ENCODE measurements at places on chromosomes 5 and 9.

DNA sequence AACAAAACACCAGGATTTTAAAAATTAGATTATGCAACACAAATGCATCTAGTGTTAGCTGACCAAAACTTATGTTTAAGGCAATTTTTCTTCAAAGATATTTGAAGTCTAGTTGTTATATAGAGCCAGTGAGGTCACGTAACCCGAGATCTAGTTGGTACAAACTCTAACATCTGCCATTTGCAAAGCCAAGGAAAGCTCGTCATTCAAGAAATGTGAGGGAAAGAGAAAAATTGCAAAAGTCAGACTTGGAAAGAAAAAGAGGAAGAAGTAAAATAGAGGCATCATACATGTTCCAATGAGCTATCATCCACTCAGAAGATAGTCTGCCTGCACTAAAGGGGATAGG, 293.4 kb upstream of the PUM3 start:
- DNase-seq, result no peak

- peak; percentile 73 for DNase-seq
Measured at GRCh38 chr9:84315278-84315877, 25.2 kb downstream of the SLC28A3 start.

DNA sequence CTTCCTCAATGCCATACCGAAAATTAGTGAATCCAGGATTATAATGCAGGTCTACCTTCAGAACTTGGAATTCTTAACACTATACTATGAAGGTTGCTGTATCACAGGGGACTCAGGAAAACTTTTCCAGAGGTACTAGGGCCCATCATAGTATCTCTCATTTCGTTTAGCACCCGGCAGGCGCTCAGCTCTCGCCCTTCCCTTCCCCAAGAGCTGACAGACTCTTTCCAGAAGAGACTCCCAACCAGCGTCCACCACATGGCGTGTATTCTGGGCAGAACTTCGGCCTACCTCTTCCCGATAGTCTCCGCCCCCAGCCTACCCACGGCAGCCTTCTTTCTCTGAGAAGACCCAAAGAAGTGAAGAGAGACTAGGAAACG, 271 bp downstream of the NOL8 start:
- DNase-seq, result no peak

DNA sequence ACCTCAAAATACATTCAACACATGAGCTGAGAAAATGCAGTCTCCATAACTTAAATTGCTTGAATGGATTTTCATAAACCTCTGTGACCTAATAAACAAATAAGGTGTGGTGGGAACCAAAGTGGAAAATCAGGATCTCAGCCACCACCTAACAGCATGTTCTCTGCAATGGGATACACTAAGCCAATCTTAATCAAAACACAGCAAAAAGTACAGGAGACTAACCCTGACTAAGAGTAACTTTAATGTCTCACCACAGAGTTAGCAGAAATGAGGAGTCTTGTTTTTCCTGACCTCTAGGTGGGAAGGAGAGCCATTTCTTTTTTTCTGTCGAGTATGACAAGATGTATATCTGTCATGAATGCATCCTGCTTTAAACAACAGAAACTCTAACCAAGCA, 48.5 kb downstream of the PLK2 start:
- DNase-seq, result no peak

GRCh38 chr9:78707080-78707479, 410.2 kb downstream of the PSAT1 start:
- no peak for DNase-seq

GRCh38 chr9:21995666-21996398, 1.2 kb downstream of the CDKN2B-AS1 start:
- DNase-seq, result no peak

GRCh38 chr9:123338710-123339665, 17.0 kb upstream of the CRB2 start:
- DNase-seq, result peak; percentile 86

DNA sequence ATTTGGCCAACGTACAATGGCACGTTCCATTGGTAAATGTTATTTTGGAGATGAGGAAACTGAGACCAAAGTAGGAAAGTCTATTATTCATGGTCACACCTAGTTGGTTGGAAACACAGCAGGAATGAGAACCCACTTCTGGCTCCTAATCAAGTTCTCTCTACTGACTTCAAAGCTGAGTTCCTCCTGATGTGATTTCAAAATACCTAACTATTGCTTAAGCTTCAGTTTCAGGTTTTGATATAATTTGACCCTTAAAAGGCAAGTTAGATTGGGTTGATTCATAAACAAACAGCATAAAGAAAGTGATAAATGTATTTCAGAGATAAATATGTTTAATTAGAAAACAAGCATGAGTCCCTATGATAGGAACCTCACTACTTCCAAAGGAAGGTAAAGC, 312.5 kb downstream of the PARP8 start:
- DNase-seq, result no peak

GRCh38 chr5:176153741-176154140, 84.5 kb upstream of the SIMC1 start:
- DNase-seq, result no peak

- DNase-seq, result peak; percentile 95
Measured at GRCh38 chr5:68433923-68434879, 218.6 kb downstream of the PIK3R1 start.

- DNase-seq, result peak; percentile 77
Measured at GRCh38 chr5:154197801-154198491, 7.4 kb downstream of the GALNT10 start.

- DNase-seq, result no peak
Measured at GRCh38 chr9:32487981-32488380, 38.0 kb downstream of the RIGI start.

GRCh38 chr5:67338421-67338820, 141.8 kb upstream of the CD180 start:
- no peak for DNase-seq

GRCh38 chr9:38641985-38642864, 21.8 kb upstream of the ANKRD18A start:
- DNase-seq, result no peak

DNA sequence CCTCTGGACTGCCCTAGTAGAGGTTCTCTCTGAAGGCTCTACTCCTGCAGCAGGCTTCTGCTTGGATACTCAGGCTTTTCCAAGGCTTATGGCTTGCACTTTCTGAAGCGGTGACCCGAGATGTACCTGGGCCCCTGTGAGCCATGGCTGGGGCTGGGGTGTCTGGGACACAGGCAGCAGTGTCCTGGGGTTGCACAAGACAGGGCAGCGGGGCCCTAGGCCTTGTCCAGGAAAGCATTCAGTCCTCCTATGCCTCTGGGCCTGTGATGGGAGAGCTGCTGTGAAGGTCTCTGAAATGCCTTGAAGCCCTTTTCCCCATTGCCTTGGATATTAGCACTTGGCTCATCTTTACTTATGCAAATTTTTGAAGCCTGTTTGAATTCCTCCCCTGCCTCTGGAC, 192.2 kb downstream of the YTHDC2 start:
- no peak for DNase-seq

- no peak for DNase-seq
Measured at GRCh38 chr5:59346514-59346913, 547.0 kb downstream of the PDE4D start.

DNA sequence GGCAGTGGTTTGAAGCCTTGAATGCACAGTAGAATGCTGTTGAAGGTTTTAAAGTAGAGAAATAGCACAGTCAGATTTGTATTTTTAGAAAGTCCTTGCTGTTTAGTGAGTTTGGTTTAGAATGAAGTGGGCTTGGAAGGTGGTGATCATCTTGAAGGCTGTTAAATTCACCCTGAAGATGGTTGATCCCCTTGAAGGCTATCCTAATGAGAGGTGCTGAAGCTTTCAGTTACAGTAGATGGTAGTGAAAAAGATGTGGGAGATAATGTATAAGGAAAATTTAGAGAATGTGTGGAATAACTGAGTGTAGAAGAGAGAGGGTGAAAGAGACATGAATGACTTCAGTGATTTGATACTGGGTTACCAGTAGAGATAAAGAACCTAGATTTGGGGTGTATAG, 16.0 kb downstream of the TENT2 start:
- DNase-seq, result no peak

GRCh38 chr9:36140086-36141084, 3.9 kb downstream of the GLIPR2 start:
- no peak for DNase-seq

DNA sequence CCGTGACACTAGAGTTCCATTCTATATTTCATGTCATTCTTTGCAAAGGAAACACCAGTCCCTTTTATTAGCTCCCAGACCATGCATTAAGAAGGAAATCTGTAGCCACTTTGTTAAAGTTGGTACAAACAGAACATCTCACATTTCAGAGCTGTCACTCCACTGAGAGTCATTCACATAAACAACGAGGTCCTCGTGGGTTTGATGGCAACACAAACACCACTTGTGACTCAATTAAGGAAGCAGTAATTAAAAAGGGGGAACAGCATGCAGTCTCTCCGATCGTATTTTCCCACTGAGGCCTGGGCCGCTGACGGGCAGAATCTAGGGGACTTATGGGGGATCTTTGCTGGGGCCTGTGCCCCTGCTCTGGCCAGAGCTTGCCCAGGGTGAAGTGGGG, 94.2 kb upstream of the ZNF618 start:
- DNase-seq, result no peak

DNA sequence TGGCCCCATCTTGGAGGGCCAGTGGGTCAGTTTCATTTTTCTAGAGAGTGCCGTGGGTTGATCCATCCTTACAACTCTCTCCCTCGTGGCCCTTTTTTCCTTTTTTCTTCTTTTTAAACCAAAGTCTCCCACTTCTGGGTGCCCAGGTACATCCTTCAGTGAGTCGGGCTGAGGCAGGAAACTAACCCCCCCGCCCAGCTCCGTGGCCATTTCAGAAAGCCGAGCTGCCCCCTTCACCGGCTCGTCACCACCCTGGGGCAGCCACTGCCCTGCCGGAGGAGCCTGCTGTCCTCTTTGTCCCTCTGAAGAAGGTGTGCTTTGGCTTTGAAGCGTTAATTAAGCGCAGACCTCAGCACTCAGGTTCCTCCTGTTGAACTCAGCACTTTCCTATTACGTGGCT, 5.2 kb downstream of the CFAP77 start:
- DNase-seq, result no peak

- DNase-seq, result no peak
Measured at GRCh38 chr5:16679190-16679589, 62.4 kb upstream of the RETREG1 start.

DNA sequence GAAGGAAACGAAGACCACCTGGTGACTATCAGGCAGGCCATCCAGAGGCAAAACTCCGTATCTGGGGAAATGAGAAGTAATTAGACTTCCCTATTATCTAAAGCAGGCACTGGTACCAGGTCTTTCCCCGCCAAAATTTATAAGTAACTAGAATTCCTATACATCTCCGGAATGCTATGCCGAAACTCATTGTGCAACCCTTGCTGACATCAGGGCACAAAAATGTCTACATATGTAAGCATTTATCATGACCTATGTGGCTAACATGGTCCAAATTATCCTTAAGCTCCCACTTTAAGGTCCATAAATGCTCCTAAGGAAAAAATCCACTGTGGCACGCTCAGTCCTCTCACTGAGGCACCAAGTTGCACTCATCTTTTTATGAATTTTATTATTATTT, 17.8 kb downstream of the ACTL7B start:
- DNase-seq, result no peak

DNA sequence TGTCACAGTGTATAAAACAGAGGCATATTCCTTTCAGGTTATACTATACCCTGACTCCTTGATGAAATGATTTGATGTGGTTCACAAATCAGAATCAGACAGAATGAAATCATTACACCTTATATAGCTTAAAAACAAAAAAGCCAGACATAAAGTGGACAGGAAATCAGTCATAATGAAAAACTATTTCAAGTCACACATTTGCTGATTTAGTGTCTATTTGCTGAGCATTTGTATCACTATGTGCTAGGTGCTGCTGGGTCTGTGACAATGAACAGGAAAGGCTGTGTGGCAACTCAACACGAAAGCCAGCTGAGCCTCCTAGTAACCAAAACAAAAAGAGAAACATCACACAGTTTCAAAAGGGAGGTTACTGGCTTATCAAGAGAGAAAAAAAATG, 194.0 kb downstream of the EFNA5 start:
- no peak for DNase-seq

- no peak for DNase-seq
Measured at GRCh38 chr9:132485393-132485792, 75.4 kb downstream of the CFAP77 start.

GRCh38 chr5:42521406-42521805, 98.2 kb downstream of the GHR start:
- no peak for DNase-seq

- DNase-seq, result no peak
Measured at GRCh38 chr9:134644725-134645606, 3.4 kb downstream of the COL5A1 start.

GRCh38 chr5:141825241-141825671, 53.0 kb downstream of the PCDH1 start:
- DNase-seq, result no peak

DNA sequence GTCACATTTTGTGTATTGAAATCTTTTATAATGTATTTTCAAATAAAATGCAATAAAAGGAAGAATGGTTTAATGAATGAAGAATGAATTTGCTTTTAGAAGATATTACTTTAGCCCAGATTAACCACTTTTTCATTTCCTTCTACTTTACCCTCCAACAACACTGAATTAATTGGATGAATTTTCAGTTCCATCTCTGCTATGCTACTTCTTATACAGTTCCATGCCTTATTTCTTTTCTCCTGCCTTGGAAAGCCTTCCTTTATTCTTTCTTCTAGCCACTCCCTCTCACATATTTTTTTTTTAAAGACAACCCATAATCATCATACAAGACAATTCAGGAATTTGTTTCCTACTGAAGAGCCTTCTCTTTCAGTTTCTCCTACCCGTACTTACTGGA, 296.6 kb upstream of the TNC start:
- DNase-seq, result no peak

- no peak for DNase-seq
Measured at GRCh38 chr9:93365427-93366118, 85.9 kb upstream of the FAM120A start.

DNA sequence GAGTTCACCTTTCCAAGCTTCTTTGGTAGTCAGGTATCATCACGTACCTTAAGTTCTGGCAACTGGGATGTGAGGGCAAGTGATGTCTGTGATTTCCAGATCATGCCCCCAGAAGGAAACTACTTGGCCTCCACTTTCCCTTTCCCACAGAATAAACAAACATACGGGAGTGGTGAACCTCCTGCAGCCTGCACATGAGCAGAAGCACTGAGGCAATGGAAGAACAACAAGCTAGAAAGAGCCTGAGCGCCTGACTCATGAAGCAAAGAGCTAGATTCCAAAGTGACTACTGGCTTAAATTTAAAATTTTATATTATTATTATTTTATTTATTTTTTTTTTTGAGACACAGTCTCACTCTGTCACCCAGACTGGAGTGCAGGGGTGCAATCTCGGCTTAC, 35.0 kb downstream of the ARL15 start:
- no peak for DNase-seq

- DNase-seq, result no peak
Measured at GRCh38 chr9:108939975-108940374, 5.8 kb downstream of the ABITRAM start.

DNA sequence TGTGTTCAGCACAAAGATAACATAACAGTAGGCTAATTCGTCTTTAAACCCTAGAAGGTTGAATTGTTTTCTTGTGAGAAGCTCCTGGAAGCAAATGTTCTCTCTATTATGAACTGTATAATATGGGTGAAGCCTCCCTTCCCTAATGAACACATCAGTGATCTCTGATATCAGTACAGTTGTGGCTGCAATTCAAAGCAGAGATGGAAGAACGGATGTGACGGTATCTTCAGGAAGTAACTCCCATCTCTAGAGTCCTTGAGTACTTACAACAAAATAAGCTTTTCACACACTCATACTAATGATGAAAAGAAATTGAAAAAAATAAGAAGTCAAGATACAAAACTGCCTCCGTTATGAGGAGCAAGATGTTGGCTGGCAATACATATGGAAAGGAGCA, 4.5 kb downstream of the HCN1 start:
- no peak for DNase-seq
